ENCODE measurements at places on chromosomes 7 and 10.

DNA sequence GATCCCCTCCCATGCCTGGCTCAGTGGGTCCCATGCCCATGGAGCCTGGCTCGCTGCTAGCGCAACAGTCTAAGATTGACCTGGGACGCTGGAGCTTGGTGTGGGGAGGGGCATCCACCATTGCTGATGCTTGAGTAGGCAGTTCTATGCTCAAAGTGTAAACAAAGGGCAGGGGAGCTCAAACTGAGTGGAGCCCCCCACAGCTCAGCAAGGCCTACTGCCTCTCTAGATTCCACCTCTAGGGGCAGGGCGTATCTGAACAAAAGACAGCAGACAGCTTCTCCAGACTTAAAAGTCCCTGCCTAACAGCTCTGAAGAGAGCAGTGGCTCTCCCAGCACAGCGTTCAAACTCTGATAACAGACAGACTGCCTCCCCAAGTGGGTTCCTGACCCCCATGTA lies 31.2 kb upstream of the FFAR4 start:
- DNase-seq, result no peak

DNA sequence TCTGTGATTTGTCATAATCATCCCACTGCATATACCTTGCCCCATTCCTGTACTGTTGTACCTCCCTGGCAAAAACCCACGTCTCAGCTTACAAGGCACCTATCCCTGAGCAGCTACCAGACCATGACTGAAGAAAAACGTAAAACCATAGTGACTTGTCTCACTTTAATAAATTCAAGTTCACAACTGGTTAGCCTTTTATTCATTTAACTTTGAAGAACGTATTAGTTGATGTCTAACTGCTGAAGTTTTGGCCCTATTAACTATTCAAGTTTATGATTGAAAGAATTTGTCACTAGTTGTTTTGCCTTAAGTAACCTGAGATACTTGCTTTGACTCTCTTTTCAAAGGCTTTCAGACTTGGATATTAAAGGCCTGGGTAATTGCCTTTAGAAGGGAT lies 59.7 kb downstream of the GALNT11 start:
- no peak for DNase-seq

DNA sequence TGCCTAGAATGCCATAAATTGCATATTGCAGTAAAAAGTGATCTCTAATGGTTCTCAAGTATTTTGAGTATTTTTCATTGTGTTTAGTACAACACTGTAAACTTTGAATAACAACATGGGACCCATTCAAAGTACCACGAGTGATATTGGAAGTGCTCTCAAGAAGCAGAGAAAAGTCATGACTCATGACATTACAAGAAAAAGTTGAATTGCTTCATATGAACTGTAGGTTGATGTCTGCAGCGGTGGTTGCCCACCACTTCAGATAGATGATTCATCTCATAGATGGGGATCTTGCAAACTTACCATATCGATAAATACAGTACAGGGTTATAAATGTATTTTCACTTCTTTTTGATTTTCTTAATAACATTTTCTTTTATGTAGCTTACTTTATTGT lies 33.9 kb downstream of the ENTPD1 start:
- DNase-seq, result no peak

- no peak for DNase-seq
These were observed 6.9 kb upstream of the PFKFB3 start for GRCh38 chr10:6195846-6196245.

DNA sequence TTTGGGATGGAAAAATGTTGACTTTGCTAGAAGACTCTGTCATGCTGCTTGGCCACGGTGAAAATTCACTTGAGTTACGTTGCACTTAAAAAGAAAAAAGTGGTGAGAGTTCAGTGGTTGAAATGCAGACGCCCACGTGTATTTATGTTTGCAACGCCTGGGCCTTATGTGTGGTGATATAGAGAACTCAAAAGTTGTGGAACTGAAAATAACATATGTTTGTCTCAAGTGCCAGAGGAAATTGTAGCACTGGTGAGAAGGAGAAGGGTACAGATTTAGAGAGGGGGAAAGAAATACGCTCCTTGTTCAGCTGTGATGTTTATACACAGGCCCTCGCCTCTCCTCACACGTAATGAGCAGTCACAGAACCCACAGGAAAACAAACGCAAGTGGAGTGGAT lies 73.6 kb downstream of the EMX2 start:
- DNase-seq, result no peak

- no peak for DNase-seq
These were observed 25.8 kb upstream of the PCGF5 start for GRCh38 chr10:91194497-91195179.

DNA sequence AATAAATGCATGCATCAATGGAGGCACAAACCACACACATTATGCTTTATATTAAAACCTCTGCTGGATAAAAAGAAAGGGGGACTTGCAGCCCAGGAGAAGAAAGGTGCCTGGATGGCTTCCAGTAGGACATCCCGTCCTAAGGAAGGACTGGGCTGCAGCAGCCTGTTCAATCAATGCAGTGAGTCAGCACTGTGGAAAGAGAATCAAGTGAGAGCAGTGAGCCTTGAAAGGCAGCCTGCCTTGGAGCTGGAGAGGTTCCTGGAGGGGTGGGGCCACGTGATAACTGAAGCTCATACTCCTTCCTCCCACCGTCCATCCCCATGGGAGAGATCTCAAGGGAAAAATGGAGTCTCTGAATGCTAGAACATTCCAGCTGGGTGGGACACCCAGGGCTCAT lies 501.2 kb downstream of the ADRA2A start:
- DNase-seq, result no peak

GRCh38 chr7:88014581-88014980 lies 80.5 kb downstream of the ADAM22 start:
- DNase-seq, result no peak

DNA sequence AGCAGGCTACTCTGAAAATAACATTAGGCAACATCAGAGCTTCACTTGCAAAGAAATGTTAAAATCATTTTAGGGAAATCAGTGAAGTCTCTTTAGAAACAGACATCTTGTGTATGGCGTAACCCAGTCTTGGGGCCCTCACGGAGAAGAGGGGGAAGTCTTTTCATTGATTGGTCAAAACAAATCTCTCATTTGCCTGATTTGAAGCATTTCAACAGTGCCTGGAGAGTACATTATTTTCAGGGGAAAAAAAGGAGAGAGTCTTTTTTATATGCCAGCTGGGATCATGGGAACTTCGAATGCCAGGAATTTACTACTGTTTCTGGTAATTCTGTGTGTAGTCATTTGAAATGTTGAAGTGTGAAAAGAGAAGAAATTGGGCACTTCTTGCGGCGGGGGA lies 471.4 kb downstream of the PLXDC2 start:
- no peak for DNase-seq

Data from cerebellar cortex (tissue), 1 donor.